ENCODE measurements at places on chromosomes 3 and 15.

DNA sequence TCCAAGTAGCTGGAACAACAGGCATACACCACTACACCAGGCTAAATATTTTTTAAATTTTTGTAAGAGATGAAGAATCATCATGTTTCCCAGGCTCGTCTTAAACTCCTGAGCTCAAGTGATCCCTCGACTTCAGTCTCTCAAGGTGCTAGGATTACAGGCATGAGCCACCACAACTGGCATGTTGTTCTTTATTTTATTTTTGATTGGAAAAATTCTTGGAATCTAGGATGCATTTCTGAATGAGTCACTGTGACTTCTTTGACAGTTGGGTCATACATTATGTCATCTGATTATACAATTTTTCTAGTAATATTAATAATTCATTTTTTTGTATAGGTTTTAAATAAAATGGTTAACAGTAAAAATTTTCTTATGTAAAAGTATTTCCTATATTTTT lies 870.2 kb downstream of the SI start:
- DNase-seq = no peak

- DNase-seq = peak; percentile 40
Observed at GRCh38 chr15:73908030-73908821, 18.0 kb upstream of the LOXL1 start.

- no peak for DNase-seq
Observed at GRCh38 chr3:66720508-66720907, 219.7 kb upstream of the LRIG1 start.

GRCh38 chr3:36444909-36445308 lies 64.6 kb downstream of the STAC start:
- DNase-seq = no peak

DNA sequence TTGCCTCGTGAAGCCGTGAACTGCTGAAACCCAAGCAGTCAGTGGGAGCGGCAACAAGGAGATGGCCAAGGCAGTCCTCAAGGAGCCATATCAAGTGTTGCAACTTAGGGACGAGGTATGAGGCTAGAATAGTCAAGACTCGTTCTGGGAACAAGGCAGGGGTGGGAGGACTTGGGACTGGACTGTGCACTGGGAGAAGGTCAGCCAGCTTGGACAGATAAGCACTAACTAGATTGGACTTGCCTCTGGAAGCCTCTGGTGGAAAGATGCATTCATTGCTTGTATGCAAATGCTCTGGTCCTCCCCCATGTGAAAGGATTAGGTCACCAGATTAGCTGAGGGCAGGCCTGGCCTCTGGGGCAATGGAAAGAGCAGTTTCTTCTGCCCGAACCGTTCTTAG lies 123.3 kb upstream of the CTNNB1 start:
- DNase-seq = no peak

- DNase-seq = no peak
Observed at GRCh38 chr3:72748659-72749058, 99.6 kb downstream of the SHQ1 start.

DNA sequence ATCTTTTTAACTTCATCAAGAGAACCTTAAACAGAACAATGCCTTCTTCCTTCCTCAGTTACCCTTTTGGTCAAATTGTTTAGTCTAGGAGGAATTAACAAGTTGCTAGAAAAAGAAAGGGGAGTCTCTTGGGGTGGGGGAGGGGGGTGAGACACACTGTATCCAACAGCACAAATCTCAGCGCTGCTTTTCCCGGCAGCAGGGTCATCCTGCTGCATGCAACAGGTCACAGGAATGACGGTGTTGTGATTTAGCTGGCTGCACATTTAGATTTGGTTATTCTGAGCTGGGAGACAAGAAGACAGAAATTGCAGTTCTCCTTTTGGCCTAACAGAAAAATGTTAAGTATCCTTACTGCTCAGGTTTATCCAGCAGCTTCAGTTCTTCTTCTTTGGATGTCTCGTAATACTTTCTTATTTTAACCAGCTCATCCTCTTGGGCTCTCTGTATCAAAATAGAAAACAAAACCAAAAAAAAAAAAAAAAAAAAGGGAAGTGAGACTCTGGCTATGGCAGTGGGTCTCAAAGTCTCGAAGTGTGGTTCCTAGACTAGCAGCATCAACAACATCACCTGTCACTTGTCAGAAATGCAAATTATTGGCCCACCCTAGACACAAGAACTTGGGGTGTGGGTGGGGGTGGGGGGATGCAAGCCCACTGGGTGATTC lies 190.5 kb downstream of the GREM1 start:
- DNase-seq = no peak

DNA sequence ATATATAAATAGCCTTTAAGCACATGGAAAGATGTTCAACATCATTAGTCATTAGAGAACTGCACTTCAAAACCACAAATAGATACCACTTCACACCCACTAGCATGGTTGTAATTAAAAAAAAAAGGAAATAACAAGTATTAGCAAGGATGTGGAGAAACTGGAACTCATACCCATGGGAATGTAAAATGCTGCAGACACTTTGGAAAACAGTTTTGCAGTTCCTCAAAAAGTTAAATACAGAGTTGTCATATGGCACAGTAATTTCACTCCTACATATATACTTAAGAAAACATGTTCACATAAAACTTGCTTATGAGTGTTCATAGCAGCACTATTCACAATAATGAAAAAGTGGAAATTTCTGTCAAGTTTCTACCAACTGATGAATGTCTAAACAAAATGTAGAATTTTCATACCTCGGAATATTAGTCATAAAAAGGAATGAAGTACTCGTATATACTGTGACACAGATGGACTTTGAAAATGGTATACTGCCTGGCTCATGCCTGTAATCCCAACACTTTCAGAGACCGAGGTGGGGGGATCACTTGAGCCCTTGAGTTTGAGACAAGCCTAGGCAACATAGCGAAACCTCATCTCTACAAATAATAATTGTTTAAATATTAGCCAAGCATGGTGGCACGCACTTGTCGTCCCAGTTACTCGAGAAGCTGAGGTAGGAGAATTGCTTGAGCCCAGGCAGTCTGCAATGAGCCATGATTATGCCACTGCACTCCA lies 28.1 kb downstream of the BCL2A1 start:
- no peak for DNase-seq

GRCh38 chr3:64123931-64124330 lies 100.6 kb upstream of the PSMD6 start:
- DNase-seq = no peak

- no peak for DNase-seq
Observed at GRCh38 chr3:46383211-46383950, 12.6 kb downstream of the CCR5 start.

DNA sequence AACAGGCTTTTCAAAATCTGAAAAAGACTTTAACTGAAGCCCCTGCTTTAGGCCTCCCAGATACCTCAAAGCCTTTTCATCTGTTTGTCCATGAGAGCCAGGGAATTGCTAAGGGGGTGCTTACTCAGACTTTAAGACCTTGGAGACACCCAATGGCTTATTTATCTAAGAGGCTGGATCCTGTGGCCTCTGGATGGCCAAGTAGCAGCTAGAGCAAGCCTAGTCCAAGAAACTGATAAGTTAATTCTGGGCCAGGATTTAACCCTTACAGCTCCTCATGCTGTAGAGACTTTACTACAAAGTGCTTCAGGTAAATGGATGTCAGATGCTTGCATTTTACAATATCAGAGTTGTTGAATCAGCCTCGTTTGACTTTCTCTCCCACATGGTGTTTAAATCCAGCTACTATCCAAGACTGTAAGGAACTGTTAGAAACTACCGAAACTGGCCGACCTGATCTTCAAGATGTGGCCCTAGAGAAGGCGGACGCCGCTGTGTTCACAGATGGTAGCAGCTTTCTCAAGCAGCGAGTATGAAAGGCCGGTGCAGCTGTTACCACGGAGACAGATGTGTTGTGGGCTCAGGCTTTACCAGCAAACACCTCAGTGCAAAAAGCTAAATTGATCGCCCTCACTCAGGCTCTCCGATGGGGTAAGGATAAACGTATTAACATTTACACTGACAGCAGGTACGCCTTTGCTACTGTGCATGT lies 3.3 kb downstream of the DET1 start:
- no peak for DNase-seq

- DNase-seq = no peak
Observed at GRCh38 chr15:71529361-71529760, 281.0 kb upstream of the NR2E3 start.

GRCh38 chr3:189766416-189766815 lies 135.2 kb downstream of the TP63 start:
- no peak for DNase-seq

DNA sequence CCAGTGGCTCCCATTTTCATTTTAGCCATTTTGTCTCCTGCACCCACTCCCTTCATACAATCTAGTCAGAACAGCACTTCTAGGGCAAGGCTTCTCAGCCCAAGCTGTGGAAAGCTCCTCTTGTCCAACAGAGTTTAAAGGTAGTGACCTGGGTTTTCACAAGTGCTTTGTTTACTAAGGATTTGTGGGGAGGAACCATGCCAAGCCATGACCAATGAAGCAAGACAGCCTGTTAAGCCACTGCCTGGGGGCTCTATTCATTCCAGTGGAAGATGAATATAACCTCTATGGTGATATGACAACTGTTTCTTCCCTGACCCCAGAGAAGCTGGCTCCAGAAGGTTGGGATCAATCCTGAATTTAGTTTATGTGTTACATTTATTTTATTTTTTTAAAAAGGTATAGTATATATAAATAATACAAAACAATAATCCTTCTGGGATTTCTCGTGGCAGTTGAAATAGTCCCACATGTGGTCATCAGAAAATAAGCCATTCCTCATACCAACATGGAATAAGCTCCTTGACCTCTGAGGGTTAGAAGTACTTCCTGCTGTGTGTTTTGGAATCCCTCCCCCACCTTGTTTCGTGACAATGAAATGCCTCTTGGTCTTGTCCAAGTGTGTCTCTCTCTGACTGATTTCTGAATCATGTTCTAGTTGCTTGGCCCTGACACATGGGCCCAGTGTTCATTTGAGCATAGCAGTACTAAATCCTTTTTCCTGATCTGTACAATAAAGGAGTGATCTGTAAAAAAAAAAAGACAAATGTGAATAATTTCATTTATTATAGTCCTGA lies 13.3 kb upstream of the THUMPD3 start:
- no peak for DNase-seq

- peak; percentile 62 for DNase-seq
Observed at GRCh38 chr3:122021811-122022401, at the start of gene ILDR1. Gene ILDR1, minus strand, starts transcription at chr3:122022247. Its CDS starts 170 bp downstream, at chr3:122022077.

GRCh38 chr3:4859788-4860187 lies 119.4 kb upstream of the BHLHE40 start:
- DNase-seq = no peak

DNA sequence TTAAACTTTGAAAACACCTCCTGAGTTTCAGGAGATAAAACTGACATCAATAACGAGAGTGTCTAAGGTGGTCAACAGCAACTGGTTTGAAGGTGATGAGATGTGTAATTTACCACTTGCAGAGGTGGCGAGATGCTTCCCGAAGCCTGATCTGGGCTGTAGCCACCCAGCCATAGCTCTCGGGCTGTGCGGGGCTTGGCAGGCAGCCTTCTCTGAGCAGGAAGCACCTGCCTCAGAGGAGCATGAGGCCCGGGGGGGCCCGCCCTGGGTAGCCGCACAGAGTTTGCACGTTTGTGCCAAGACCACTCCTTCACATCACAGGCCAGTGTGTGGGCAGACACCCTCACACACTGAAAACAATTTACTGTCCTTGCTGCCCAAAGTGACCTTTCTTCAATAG lies 220.3 kb downstream of the CACNA2D3 start:
- no peak for DNase-seq

DNA sequence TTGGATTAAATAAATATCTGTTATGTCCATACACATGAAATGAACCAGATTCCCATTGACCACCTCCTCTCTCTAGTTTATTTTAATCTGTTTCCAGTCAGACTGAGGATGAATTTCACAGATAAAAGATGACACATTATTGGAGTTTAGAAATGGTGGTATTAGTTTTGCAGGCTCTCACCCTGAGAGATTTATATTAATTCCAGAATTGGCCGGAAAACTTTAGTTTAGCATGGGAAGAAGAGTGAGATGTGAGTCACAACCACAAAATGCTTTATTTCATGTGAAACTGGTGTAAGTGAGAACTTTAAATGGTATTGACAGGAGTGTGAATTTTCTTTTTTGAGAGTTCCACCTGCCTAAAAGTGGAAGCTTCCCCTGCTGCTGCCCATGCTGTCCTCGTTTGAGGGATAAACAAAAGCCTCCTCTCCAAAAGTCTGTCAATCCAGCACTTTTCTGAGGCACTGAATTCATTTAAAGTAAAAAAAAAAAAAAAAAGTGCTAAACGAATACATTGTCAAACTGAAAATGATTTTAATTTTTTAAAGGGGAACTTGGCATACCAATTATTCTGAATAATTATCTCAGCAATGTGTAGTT lies 65.1 kb upstream of the EPHA3 start:
- no peak for DNase-seq

GRCh38 chr15:90414408-90415028 lies 26.5 kb downstream of the IQGAP1 start:
- DNase-seq = no peak

- no peak for DNase-seq
Observed at GRCh38 chr3:21059404-21059803, 691.6 kb downstream of the ZNF385D start.

- no peak for DNase-seq
Observed at GRCh38 chr15:53110999-53111398, 320.9 kb upstream of the ONECUT1 start.

DNA sequence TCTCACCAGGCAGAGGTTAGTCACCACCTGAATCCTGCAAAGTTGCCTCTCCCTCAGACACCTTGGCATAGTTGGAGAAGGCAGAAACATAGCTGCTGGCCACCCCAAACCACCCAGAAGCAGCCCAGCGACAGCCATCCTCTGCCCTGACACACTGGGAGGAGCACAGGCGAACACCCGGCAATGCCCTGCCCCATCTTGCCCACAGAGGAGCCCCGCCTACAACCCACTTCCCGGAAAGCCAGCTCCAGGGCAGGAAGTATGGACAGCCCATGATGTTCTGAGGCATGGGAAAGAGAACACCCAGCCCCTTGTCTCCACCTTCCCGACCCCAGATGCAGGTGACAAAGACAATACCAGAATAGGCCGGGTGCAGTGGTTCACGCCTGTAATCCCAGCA lies 12.6 kb upstream of the SHISA5 start:
- no peak for DNase-seq

DNA sequence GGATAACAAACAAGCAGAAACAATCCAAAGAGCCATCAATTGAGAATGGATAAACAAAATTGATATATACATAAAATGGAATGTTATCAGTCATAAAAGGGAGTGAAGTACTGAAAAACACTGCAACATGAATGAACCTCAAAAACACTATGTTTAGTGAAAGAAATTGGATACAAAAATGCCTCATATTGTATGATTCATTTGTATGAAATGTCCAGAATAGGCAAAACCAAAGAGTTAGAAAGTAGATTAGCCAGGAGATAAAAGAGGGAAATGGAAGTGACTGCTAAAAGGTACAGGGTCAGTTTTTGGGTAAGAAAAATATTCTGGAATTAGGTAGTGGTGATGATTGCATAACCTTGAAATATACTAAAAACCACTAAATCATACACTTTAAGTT lies 9.8 kb upstream of the SLC25A36 start:
- DNase-seq = no peak

DNA sequence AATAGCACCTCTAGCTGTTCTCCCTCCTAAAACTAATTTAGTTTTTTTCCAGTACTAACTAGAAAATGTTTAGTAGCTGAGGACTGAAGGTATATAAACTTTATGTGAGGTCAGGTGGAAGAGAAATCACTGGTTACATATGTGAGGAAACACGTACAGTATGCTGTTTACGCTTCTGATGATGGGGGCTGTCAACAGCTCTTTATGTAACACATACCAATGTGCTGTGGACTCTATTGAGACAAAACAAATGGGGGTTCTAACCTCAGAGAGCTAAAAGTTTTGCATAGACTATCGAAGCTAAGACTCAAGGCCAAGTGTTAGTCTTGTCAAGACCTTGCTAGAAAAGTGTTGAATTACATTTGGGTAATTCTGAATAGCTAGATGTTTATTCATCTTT lies 107.5 kb downstream of the SYNPR start:
- DNase-seq = no peak

- no peak for DNase-seq
Observed at GRCh38 chr3:13714251-13714916, 165.5 kb downstream of the FBLN2 start.
